ENCODE measurements at places on chromosomes 5 and 9. TPM values are rescaled to one million over a fixed set of nuclear protein-coding genes. Genes with fewer than 3 reads are reported as not detected.

Gene NR2F1-AS1
- 4.3 TPM for polyA plus RNA-seq

Gene BTNL9
- polyA plus RNA-seq, result 16.5 TPM

Gene SH3TC2
- polyA plus RNA-seq, result 1.1 TPM

Gene ISCA1
- polyA plus RNA-seq, result 28.7 TPM

Gene PCDHB6
- polyA plus RNA-seq, result 1.5 TPM
